ENCODE measurements at places on chromosomes 2 and 18. TPM values are rescaled to one million over a fixed set of nuclear protein-coding genes. Genes with fewer than 3 reads are reported as not detected.

DNA sequence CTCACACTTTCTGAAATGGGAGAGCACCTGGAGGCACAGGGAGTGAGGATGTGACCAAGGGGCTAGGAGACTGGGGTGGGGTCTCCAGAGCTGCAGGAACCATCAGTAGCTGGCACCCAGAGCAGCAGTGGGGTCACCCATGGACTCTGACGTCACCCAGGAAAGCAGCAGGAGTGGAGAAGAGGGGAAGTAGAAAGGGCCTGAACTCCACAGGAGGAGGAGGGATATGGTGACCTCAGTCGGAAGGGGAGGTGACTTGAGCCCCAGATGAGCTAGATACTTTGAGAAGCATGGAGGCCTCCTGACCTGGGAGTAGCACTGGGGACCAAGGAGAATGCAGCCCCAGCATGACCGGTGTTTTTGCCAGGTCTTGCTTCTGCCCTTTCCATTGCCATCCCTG is 8.8 kb downstream of the NMUR1 start:
- H3K4me3 ChIP-seq: no peak overlapping the region
- H3K27me3 ChIP-seq: peaks cover 2% of the 10 kb centered on the region
- peaks cover 8% of the 10 kb centered on the region for H3K4me1 ChIP-seq
- no peak overlapping the region for H3K27ac ChIP-seq
- H3K36me3 ChIP-seq: no peaks in the 10 kb centered on the region

- no peaks in the 10 kb centered on the region for H3K27me3 ChIP-seq
- peak; percentile 72 for DNase-seq
- no peak overlapping the region for H3K4me3 ChIP-seq
- H3K27ac ChIP-seq: no peak overlapping the region
Observed at GRCh38 chr2:18479947-18480369, 80.5 kb downstream of the RDH14 start.

DNA sequence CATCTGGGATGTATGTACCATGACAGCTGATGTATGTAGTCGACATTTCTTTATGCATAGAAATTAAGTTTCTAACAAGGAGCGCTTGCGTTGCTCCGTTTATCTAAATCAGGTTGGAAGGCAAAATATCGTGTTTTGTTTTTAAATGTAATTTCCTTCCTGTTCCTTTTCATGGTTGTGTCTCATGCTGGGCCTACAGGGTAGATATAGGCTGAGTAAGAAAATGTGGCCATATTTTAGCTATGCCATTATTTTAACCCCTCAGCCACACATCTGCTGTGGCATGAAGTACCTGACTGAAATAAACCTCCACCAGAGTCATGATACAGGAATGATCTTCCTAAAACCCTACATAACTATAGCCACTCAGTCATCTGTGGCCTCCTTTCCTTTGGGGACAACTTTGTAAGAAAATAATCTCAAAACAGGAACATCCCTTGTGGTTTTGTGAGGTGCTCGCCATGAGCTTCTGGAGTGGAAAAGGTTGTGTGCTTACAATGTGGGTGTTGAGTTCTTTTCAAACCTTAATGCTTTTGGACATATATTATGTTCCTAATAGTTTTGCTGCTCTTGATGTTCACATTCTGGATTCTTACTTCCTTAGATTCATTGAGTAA is 214.3 kb downstream of the FAM210A start:
- H3K27me3 ChIP-seq: no peaks in the 10 kb centered on the region
- DNase-seq: no peak
- H3K27ac ChIP-seq: no peak overlapping the region
- H3K4me3 ChIP-seq: no peak overlapping the region
- no peaks in the 10 kb centered on the region for H3K36me3 ChIP-seq

DNA sequence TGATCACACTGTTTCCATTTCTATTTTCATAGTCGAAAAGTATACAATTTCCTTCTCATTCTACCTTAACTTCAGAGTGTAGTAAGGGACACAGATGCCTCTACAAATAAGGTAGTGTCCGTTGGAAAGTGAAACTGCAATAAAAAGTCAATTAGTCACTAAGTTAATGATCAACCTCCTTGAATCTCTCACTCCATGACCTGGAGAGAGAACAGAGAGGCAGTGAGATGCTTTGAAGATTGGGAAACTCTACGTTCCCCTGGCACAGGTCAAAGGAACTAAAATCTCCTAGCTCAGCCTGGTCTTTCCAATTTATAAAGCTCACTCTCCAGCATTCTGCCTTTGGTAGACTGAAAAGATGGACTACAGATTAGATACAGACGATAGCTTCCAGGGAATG is 153.8 kb upstream of the ACAA2 start:
- no peaks in the 10 kb centered on the region for H3K36me3 ChIP-seq
- H3K4me3 ChIP-seq: no peak overlapping the region
- no peak overlapping the region for H3K27ac ChIP-seq
- H3K4me1 ChIP-seq: no peaks in the 10 kb centered on the region
- DNase-seq: no peak

Gene GMPPA
- total RNA-seq: 29.8 TPM

Gene DCDC2C
- 0.99 TPM for total RNA-seq

Gene VSNL1
- 58.6 TPM for total RNA-seq

DNA sequence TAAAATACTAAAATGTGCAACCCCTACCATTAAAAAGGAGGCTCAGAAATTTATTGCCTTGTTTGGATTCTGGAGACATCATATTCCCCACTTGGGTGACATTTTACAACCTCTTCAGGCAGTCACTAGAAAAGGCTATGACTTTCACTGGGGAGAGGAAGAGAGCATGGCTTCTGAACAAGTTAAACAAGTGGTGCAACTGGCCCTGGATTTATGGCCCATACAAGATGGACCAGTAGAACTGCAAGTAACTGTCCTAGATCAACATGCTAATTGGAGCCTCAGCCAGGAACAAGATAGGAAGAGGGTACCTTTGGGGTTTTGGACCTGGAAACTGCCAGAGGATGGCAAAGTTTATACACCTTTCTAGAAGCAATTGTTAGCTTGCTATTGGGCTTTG is 4.0 kb upstream of the DSG2 start:
- H3K27me3 ChIP-seq: peaks cover 6% of the 10 kb centered on the region
- H3K4me3 ChIP-seq: no peak overlapping the region
- no peak for DNase-seq
- no peaks in the 10 kb centered on the region for H3K36me3 ChIP-seq
- H3K4me1 ChIP-seq: peaks cover 11% of the 10 kb centered on the region
- no peak overlapping the region for H3K27ac ChIP-seq

GRCh38 chr18:27780061-27780745 is 396.7 kb downstream of the CDH2 start:
- H3K27ac ChIP-seq: no peak overlapping the region
- DNase-seq: no peak
- H3K36me3 ChIP-seq: no peaks in the 10 kb centered on the region
- no peaks in the 10 kb centered on the region for H3K4me1 ChIP-seq
- H3K4me3 ChIP-seq: no peak overlapping the region
- no peaks in the 10 kb centered on the region for H3K27me3 ChIP-seq

DNA sequence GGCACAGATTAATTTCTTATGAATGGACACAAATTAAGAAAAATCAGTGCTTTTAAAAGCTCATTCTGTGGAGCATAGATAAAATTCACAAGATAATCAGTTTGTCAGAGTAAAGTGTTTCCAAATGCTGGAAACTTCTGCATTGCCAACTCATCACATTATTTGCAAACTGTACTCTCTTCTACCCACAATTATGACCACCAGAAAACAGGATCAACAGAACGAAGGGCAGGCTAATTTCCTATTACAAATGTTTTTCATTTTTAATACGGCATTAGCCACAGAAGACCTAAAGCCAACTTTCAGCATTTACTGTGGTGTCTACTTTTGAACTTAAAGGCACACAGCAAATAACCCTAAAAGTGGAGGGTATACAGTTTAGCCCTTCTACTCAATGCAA is 6.0 kb downstream of the IRS1 start:
- peaks cover 45% of the 10 kb centered on the region for H3K4me1 ChIP-seq
- H3K4me3 ChIP-seq: peak overlapping the region; percentile 71
- DNase-seq: no peak
- peak overlapping the region; percentile 43 for H3K27ac ChIP-seq

GRCh38 chr2:175605640-175606009 is 396.4 kb downstream of the LNPK start:
- no peak overlapping the region for H3K27ac ChIP-seq
- no peak overlapping the region for H3K4me3 ChIP-seq
- H3K4me1 ChIP-seq: no peaks in the 10 kb centered on the region
- no peaks in the 10 kb centered on the region for H3K36me3 ChIP-seq
- no peaks in the 10 kb centered on the region for H3K27me3 ChIP-seq
- no peak for DNase-seq

DNA sequence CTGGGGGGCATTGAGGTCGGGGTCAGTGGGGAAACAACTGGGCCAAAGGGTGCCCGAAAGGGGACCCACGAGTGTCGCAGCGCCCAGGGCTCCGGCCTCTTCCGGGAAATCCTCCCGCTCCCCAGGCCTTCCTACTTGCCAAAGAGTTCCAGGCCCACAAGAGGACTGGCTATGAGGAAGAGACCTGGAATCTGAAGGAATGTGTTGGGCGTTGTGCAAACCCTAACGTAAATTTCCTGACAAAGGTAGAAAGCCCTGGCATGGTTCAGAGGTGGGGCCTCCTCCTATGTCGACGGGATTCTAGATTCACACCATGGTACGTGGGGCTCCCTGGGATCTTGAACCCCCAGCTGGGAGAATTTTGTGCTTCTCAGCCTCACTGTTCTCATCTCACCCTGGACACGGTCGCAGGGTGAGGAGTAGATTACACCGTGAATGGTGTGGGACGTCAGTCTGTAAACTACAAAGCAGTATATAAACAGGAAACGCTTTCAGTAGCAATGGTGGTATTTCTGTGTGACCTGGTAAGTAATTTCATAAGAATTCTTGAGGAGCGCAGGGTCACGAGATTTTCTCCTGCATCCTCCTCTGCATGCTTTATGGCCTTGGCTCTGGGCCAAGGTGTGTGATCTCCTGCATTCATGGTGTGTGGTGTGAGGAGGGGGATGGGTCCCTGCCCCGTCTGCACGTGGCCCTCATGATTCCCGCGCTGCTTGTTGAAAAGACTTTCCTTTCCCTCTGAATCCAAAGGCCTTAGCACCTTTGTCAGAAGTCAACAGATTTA is 868 bp downstream of the HSBP1L1 start:
- H3K36me3 ChIP-seq: peaks cover under 1% of the 10 kb centered on the region
- peaks cover 26% of the 10 kb centered on the region for H3K4me1 ChIP-seq
- DNase-seq: peak; percentile 42
- H3K27me3 ChIP-seq: peaks cover 9% of the 10 kb centered on the region
- peak overlapping the region; percentile 39 for H3K4me3 ChIP-seq

Gene MALL
- total RNA-seq: 5.9 TPM

DNA sequence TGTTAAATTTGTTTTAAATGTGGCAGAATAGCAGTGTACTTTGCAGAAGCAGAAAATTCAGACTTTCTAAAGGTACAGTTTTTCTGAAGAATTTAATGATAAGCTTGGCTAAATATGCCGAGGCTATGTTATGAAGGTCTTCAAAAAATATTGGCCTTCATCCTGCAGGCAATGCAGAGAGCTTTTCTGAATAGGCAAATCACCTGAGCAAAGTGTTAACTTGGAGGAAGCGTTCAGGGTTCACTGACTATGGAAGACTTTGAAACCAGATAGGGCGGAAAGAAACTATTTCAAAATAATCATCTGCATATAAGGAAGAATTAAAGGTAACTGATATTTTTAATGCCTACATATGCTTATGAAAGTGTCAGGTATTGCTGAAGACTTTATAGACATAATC is 133.7 kb upstream of the SETBP1 start:
- H3K36me3 ChIP-seq: no peaks in the 10 kb centered on the region
- no peak for DNase-seq
- H3K4me3 ChIP-seq: no peak overlapping the region
- H3K4me1 ChIP-seq: no peaks in the 10 kb centered on the region
- no peak overlapping the region for H3K27ac ChIP-seq

Gene LINC00305
- total RNA-seq: 2.9 TPM

Gene FAM168B
- 123 TPM for total RNA-seq

Gene DYSF
- 3.5 TPM for total RNA-seq

- H3K27ac ChIP-seq: no peak overlapping the region
- H3K4me3 ChIP-seq: no peak overlapping the region
- peaks cover 57% of the 10 kb centered on the region for H3K4me1 ChIP-seq
- H3K36me3 ChIP-seq: no peaks in the 10 kb centered on the region
Observed at GRCh38 chr18:37309059-37309458, 256.5 kb downstream of the CELF4 start.

Gene KATNAL2
- total RNA-seq: 9.6 TPM

GRCh38 chr2:95010126-95010525 is 15.4 kb upstream of the MAL start:
- H3K36me3 ChIP-seq: no peaks in the 10 kb centered on the region
- peaks cover 4% of the 10 kb centered on the region for H3K4me1 ChIP-seq
- H3K27ac ChIP-seq: no peak overlapping the region
- H3K4me3 ChIP-seq: no peak overlapping the region
- H3K27me3 ChIP-seq: peaks cover 4% of the 10 kb centered on the region
- DNase-seq: no peak

- no peaks in the 10 kb centered on the region for H3K36me3 ChIP-seq
- H3K4me3 ChIP-seq: no peak overlapping the region
- no peak overlapping the region for H3K27ac ChIP-seq
- H3K27me3 ChIP-seq: no peaks in the 10 kb centered on the region
- peaks cover 47% of the 10 kb centered on the region for H3K4me1 ChIP-seq
Observed at GRCh38 chr2:85799215-85799956, 45.6 kb downstream of the ATOH8 start.

DNA sequence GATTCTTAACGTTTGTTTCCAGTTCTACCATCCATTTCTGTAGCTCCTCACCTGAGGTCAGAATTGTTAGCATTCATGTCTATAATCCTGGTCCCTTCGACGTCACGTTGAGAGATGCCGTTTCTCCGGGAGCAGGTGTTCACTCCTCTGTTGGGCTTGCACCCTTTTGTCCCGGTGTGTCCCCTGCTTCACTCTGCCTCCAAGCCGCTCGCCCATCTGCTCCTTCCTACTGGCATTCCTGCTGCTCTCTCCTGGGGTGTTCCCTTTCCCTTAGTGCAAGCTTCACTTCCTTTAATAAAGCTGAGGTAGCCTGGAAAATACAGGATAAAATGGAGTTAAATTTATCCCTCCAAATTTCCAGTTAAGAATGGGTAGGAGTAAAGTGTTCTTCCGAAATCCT is 61.9 kb upstream of the CABYR start:
- no peak overlapping the region for H3K4me3 ChIP-seq
- no peaks in the 10 kb centered on the region for H3K4me1 ChIP-seq
- peaks cover 1% of the 10 kb centered on the region for H3K36me3 ChIP-seq
- H3K27me3 ChIP-seq: no peaks in the 10 kb centered on the region
- no peak for DNase-seq

GRCh38 chr2:7119132-7119835 is 202.1 kb downstream of the RNF144A start:
- no peak for DNase-seq
- H3K27me3 ChIP-seq: no peaks in the 10 kb centered on the region
- no peaks in the 10 kb centered on the region for H3K36me3 ChIP-seq
- no peak overlapping the region for H3K27ac ChIP-seq

DNA sequence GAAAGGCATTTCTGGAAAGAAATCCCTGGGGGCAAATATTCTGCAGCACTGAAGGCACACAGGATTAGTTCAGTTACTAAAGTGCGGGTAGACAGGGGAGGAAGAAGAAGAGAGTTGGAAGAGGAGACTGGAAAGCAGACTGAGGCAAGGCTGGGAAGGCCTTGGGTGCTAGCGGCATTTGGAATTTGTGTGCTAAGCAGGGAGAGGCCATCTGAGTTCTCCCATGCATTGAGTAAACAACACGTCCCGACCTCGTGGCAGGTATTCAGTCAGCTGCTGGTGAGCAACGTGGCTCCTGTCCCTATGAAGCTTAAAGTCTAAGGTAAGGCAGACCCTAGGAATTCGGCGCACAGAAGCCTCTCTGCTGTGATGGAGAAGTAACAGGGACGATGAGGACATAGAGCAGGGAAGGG is 30.7 kb downstream of the ATP8B1 start:
- H3K36me3 ChIP-seq: no peaks in the 10 kb centered on the region
- no peaks in the 10 kb centered on the region for H3K27me3 ChIP-seq
- H3K4me3 ChIP-seq: no peak overlapping the region
- no peak for DNase-seq

Gene DES
- total RNA-seq: 5.5 TPM
